ENCODE measurements at places on chromosomes 16 and 17. TPM values are rescaled to one million over a fixed set of nuclear protein-coding genes. Genes with fewer than 3 reads are reported as not detected.
A peak's percentile ranks its signal among the peaks of the same experiment; 100 is the strongest.

DNA sequence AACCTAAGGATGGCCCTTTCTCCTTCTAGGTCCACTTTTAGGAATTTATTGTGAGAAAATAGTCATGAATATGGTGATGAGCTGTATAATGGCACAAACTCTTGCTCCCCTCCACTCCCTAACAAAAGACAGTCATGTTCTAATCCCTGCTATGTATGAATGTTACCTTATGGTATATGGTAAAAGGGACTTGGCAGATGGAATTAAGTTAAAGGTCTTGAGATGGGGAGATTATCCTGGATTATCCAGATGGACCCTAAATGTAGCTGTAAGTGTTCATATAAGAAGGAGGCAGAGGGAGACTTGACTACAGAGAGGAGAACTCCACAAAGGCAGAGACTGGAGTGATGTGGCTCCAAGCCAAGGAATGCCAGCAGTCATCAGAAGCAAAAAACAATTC is 296.1 kb downstream of the SOX9 start:
- DNase-seq: no peak

DNA sequence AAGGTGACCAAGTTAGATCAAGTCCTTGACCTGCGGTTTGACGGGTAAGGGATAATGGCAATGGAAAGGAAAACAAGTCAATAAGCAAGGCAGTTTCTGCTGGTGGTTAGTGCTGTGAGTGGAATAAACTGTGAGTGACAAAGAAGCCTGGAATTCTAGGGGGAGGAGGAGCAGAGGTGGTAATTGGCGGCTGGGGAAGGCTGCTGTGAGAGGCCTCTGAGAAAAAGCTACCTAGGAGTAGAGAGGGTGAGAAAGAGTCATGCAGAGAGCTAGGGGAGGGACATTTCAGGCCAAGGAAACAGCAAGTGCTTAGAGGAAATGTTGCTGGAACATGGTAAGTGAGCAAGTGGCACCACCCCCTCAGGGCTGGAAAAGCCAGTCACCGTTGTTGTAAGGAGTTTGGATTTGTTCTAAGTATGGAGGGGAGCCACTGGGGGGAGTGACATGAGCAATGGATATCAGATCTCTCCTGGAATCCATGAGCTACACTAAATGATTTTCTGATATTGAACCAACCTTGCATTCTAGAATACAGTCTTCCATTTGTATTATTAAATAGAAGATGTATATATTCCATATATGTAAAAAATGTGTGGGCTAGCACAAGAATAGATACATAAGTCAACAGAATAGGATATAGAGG is 6.7 kb downstream of the NLRC3 start:
- DNase-seq: no peak

- DNase-seq: no peak
These were observed 7.7 kb downstream of the AKTIP start for GRCh38 chr16:53495325-53495724.

HOXB5 gene
- total RNA-seq: not detected

DNA sequence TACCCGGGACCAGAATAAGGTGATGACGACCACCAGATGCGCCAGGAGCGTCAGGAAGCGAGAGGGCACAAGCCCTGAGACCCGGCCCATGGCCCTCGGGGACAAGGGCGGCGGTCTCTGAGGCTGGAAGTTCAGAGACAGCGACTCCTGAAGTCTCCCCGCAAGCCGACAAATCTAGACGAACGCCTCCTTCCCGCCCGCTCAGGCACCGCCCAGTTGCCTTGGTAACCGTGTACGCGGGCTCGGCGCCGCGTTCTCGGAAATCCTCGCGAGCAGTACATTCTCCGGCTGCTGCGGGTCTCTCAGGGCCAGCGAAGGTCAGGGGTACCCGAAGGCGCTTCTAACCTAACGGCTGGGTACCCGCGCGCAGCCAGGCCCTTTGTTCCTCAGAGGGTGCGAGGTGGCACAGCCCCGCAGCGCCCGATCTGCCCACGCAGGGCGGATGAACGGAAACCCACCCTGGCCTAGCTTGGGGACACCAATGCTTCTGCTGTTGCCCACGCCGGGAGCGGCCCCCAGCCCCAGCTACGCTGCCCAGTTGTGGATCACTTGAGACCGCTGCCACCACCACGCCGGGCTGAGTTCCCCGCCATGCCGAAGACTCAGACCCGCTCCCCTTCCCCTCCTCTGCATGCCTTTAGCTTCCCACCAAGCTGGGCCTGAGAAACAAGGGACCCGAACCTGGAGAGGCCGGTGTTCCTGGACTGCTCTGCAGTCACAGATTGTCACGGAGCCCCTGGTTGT is at the start of gene TMEM107:
Gene TMEM107 (minus strand): TSS at position 184 of the 744 bp plus-strand sequence. CDS start 94 bp downstream, at position 90.
- peak; percentile 77 for DNase-seq

- DNase-seq: peak; percentile 79
These were observed 17.1 kb upstream of the CCR7 start for GRCh38 chr17:40582328-40582901.

DNA sequence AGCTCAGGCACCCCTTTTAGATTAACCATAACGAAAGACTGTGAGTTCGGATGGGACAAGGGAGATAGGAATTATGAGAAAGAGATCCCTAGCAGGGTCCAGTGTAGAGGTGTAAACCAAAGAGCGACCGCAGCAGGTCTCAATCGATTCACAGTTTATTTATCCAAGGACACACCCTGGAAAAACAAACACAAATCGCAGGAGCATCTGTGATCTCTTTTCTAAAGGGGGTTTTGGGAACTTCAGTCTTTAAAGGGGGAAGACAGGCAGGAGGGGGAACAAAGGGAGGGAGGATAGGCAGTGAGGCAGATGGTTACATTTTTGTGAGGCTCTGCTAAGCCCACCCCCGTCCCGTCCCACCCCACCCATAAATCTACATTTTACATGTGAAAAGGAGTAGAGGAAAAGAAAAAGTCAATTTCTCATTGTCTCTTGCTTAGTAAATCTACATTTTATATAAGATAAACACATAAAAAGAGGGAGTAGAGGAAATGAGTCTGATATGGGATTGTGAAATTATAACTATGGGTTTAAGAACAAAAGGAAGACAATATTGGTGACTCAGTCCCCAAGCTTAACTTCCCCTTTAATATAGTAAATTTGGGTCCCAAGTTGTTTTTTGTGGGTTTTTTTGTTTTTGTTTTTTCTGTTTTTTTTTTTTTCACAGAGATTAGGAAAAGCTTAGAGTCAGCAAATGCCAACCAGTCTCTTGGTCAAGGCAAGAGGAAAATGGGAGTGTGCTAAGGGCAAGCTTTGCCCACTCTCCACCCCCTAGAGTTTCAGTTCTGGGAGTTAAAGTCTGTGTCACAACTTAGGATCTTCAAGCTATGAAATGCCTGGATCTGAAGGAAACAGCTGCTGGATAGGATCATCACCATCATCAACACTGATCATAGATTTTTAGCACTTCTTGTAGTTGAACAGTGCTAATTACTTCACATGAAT is 160.9 kb upstream of the CDH5 start:
- peak; percentile 57 for DNase-seq

GRCh38 chr16:2426941-2427361 is 2.3 kb upstream of the CCNF start:
- DNase-seq: peak; percentile 28

DNA sequence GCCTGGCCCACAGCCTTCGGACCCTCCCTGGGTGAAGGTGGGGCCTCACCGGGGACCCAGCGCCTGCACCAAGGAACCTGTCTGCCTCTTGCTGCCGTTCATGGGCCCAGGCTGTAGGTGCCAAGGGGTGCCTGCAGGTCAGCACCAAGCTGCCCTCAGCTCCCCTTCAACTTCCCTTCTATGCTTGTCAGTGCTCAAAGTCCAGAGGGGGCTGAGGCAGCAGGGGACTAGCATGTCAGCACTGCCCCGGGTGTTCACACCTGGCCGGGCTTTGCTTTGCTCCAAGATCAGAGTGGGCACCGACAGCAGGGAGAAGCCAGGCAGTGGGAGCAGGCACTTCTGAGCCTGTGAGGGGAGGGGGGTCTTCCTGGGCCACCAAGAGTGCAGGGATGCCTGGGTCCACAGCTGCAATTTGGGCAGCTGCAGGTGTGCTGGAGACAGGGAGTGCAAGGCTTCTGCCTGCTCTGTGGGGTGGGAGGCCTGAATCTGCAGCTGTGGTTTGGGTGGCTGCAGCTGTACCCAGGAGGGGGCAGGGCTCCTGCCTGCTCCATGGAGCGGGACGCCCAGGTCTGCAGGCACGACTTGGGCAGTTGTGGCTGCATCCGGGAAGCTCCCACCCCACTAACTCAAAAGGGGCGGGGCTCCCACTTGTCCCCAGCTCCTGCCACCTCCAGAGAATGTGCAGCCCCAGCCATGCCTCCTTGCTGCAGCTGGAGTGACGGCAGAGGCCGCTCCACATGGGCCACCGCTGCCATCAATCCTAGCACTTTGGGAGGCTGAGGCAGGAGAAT is 27.6 kb upstream of the PRM1 start:
- no peak for DNase-seq

DNA sequence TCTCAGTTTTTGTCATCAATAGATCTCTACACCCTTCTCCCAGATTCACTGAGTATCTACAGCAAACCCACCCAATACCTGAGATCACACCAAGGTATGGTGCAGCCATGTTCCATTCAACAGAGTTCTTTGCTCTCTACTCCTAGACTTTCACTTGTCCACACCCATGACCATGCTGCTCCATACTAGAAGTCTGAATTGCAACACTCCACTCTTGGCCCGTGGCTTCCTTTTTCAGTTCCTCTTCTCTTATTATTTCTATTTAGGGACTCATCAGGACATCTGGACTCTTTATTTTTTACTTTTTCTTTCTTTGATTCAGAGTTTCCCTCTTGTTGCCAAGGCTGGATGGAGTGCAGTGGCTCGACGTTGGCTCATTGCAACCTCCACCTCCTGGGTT is 37.1 kb downstream of the YWHAE start:
- no peak for DNase-seq

DNA sequence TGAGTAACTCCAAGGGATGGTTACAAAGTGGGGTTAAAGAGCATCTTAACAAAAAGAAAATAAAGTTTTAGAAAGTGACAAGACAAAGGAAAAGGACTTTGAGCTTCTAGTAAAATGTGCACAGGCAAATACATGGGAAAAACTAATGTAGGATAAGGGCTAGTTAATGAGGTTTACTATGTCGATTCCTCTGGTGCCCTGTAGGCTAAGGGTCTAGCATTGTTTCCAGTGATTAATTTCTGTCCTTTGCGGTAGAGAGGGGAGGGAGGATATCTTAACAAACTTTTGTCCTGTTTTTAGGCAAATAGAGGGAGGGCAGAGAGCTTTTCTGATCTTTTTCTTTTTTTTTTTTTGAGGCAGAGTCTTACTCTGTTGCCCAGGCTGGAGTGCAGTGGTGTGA is 96.6 kb upstream of the SIAH1 start:
- no peak for DNase-seq

GRCh38 chr17:74567397-74567796 is at the start of gene CD300H:
Gene CD300H, minus strand, starts transcription at chr17:74567509.
- no peak for DNase-seq

- no peak for DNase-seq
These were observed 3.8 kb downstream of the EMP2 start for GRCh38 chr16:10576390-10577304.

- DNase-seq: peak; percentile 84
These were observed 26.8 kb downstream of the METTL16 start for GRCh38 chr17:2484876-2485275.

- DNase-seq: no peak
These were observed 18.9 kb upstream of the GINS2 start for GRCh38 chr16:85707528-85708095.

GRCh38 chr16:89004209-89004831 is 27.3 kb upstream of the CBFA2T3 start:
- no peak for DNase-seq

GRCh38 chr16:66028510-66029216 is 337.8 kb upstream of the CDH5 start:
- peak; percentile 44 for DNase-seq

- no peak for DNase-seq
These were observed 49.2 kb upstream of the ITGA2B start for GRCh38 chr17:44438636-44439035.

- no peak for DNase-seq
These were observed 222.8 kb downstream of the CCDC182 start for GRCh38 chr17:57522042-57523005.

ADAT1 gene
- 67.9 TPM for total RNA-seq

RAB40B gene
- total RNA-seq: 4.9 TPM

TPSD1 gene
- not detected for total RNA-seq

DNA sequence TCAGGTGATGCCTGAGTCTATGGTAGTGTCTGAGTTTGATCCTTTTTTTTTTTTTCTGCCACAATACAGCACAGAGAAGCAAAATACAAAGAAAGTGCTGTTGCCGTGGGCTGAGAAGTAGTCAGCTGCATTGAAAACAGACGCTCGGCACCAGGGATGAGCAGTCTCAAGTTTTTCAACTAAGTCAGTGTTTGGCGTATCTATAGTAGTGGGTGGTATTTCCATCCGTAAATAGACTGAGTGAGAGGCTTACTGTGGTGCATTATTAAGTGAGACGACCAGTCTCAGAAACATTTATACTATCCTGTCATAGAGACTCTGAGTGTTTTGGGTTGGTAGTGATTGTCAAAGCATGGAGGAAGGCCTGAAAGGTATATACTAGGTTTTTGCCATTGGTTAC is 221.3 kb downstream of the SNX29 start:
- no peak for DNase-seq

GRCh38 chr17:31568539-31568938 is 177.1 kb downstream of the RAB11FIP4 start:
- no peak for DNase-seq

DNA sequence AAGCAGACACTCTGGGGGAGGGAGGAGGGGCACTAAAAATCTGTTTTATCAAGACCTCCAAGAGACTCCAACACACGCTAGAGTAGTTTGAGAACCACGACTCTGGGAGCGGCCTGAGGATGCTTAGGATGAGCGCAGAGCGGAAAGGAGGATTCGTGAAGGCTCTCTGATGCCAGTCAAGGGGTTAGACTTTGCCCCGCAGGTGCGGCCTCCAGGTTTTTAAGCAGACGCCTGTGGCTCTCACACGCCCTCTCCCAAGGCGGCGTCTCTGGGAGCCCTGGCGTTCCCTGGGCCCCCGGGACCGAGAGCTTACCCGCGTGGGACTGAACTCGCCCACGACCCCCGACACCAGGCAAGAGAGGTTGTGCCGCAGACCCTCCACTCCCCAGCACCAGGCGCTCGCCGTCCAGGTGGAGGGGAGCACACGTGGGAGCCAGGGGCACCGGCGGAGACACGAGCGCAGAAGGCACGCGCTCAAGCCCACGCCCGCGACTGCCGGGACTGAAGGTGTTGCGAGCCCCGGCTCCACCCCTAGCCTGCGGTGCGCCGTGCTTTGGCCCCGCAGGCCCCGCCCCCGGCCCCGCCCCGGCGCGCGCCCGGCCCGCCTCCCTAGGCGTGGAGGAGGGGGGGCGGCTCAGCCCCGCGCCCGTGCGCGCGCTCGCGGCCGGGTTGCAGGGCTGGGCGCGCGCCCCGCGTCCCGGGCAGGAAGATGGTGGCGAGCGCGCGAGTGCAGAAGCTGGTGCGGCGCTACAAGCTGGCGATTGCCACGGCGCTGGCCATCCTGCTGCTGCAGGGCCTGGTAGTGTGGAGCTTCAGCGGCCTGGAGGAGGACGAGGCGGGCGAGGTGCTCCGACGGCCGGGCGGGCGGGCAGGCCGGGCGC is at the start of gene XYLT2:
Gene XYLT2 (plus strand): TSS at position 695 of the 881 bp plus-strand sequence. CDS start 15 bp downstream, at position 710.
- DNase-seq: peak; percentile 49

Measured in bronchial epithelial cell (primary cell).